ENCODE measurements at places on chromosomes 13 and 19. TPM values are rescaled to one million over a fixed set of nuclear protein-coding genes. Genes with fewer than 3 reads are reported as not detected.

The PLIN5 gene
- total RNA-seq = 0.07 TPM

The MIR17HG gene
- total RNA-seq = 3.4 TPM

The TRAPPC5 gene
- total RNA-seq = 148 TPM

The YJEFN3 gene
- 2.1 TPM for total RNA-seq

The LILRB3 gene
- total RNA-seq = 0.50 TPM
